ENCODE measurements at places on chromosomes 1 and 21.

- DNase-seq = no peak
Measured at GRCh38 chr1:166716620-166717019, 122.7 kb upstream of the POGK start.

- DNase-seq = no peak
Measured at GRCh38 chr1:230211436-230212145, 144.6 kb downstream of the GALNT2 start.

GRCh38 chr1:33332881-33333280 lies 12.0 kb upstream of the A3GALT2 start:
- no peak for DNase-seq

DNA sequence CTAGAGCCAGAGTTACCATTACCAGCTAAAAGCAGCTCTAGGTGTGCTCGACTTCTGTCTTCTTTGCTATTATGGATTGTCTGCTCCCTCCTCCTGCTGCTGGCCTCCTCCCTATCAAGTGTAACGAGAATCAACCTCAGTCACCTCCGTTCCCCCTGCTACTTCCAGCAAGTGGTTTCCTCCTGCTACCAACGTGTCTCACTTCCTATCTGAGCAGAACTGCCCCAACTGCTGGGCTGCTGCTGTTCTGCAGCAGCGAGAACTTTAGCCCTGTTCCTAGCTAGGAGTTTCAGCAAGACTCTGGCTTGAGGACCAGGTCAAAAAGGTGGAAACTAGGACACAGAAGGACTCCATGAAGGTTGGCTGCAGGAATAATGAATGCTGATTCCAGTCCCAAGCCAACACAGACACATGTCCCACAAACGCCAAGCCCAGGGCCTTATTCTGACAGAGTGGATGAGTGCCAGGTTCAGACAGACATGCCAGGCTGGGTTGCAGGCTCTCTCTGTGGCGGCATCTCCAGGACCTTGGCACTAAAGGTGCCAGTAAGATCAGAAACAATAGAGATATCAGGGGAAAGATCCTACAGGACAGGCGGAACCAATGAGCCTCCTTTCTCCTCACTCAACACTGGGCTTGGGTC lies 46.9 kb downstream of the CD34 start:
- no peak for DNase-seq

DNA sequence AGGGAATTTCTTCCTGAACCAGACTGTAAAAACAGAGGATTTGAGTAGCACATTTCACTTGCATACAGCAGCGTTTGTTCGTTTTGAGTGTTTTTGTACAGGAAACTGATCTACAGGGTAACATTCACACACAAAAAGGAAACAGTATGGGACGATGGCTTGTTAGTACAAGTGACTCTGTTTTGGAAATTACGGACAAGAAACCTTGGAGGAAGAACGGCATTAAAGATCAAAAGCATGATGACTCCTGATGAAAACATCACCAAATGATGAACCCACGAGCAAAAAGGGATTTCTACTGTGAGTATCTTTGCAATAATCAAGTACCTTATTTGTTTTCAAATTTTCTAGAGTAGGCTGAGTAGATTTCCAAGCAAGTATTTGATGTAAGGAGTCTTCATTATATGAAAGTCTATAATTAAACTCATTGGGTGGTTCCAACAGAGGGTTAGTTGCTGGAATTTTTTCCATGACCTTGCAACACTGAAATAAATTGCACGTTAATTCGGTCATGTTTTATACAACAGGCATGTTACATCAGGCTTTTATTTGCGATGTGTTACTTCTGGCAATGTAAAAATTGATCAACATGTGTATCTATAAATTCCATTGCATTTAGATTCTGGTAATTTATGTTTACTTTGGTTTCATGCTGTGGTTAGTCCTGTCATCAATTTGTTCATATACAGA lies 76.7 kb upstream of the KCNK2 start:
- DNase-seq = no peak

DNA sequence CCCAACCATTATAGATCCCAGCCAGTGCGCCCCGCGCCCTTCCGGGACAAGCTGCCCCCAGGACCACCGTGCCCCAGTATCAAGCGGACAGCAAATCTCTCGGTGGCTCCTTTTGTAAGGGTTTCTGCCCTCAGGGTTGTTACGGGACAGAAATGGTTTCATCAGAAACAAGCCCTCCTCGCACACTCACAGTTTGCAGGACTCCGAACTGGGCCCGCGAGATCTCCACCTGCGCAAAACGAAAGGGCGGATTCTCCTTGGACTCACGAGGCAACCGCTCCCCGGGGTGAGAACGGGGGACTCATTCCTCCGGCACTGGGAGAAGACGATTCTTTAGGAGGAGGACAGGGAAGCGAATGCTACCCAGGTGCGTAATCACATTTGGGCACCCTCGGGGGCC lies 51.1 kb upstream of the H6PD start:
- DNase-seq = no peak

DNA sequence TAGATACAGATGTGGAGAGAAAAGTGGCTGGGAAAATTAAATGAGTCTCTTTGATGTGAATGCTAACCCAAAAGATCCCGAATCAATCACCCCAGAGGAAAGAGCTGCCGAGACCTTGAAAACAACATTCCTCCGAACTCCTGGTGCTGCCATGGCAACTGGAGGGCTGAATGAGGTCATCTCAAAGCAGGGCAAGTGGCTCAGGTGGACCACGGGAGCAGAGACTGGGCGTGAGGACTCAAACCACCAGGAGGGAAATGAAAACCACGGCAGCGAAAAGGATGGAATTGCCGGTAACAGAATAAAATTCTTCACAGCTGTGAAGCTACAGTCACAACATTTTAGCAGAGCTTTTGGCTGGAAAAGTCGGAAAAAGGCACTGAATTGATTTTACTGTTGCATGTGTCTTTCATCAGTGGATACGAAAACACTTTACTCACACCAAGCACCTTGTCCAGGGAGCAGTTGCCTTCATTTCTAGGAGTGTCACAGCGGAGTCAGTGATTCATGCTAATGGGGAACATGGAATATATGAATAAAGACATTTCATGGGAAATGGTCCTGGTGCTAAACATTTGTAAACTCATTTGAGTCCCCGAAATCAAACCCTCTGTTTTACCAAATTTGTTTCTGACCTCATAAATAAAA lies 23.2 kb upstream of the BECN2 start:
- peak; percentile 27 for DNase-seq

DNA sequence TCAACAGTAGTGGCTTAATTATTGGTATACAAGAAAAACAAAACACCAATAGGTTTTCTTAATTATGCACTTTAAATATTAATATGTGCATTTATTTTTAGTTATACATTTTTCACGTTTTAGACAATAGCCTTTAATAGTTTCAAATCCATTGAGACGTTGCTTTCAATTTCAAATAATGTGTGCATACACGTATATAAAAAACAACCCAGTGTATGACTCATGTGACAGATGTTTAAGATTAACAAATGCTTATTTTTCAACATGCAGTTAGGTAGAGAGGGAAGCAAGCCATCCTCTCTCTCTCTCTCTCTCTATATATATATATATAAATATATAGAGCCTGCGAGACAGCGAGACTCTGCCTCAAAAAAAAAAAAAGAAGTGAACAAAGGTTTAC lies 24.3 kb downstream of the EYA3 start:
- no peak for DNase-seq

DNA sequence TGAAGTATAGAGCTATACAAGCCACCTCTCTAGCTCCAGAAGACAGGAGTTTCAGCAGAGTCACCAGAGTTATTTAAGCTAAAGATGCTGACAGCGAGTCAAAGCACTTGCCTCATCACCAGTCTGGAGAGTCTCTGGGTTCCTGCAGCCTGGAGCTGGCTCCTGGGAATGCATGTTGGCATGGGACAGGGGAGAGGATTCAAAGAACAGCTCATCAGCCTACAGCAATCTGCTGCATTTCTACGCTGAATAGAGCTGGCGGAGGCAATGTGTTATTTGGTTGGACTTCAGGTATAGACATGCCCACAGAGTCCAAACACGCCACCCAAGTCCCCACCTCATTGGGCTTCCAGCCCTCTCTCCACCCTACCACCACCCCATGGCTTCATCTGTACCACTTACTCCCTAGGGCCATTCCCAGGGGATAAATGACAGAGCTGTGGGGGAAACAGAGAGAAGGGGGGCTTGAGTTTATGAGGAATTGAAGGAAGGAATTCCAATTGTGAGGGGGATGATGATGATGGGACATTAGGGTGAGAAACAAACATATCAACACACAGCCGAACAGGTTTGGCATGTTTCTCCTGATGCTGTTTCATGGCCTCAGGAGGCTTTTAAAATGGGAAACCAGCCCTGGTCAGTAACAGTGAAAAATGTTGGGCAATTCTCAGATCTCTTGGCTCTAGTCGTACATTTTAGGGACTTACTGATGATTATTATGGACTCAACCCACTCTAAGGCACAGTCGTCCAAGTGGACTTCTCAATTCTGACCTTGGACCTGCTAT lies 58.4 kb downstream of the PLEKHA6 start:
- DNase-seq = no peak

DNA sequence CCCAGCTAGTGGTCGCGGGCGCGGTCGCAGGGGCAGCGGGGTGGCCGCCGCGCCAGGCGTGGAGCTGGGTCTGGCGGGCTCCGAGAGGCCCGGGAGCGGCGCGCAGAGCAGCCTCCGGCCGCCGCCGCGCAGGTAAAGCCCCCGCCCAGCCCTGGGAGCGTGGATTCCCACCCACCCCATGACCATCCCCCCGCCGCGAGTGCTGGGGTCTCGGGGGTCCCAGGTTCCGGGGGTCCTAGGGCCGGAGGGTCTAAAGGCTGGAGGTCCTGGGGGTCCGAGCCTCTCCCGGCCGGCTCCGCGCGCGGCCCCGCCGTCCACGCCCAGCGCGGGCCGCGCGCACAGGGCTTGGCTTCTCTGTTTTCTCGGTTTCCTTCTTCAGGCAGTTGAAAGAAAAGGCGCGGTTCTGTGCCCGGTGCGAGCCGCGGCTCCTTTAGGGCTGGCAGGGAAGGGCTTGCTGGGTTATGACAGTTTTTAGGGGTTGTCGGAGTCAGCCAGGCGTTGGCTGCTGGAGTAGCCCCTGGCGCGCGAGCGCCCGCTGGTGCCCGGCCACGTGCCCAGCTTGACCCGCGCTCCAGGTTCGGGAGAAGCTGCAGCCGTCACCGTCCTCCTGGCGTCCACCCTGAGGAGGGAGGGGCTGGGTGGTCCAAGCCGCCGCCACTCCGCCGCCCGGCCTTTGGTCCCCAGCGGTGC lies 359 bp downstream of the LRRC3 start:
- DNase-seq = no peak

DNA sequence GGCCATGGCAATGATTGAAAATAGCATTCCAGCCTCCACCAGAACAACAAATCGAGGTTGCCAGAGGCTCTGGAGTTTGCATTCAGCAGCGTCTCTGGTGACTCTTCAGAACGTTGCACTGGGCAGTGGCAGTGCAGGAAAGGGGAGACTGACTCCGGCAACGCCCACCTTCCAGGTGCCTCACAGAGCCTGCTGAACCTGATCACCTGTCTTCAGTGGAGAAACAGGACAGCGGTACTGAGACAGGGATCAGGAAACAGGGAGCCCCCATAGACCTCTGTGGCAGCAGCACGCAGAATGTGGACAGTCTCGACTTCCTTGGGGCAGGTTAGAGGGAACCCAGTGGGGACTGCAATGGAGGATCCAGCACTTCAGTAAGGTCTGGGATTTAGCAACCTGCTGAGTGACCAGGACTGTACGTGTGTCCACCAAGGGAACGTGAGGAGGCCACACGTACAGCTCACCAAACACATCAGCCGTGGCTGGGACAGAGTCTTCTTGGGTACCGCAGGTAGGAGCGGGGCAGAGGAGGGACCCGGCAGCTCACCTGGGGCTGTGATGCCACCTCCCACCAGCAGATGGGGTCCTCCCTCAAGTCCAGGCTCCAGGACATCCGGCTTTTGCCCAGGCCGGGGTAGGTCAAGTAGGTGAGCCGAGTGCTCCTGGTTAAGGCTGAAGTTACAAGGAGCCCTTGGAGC lies 128.6 kb downstream of the PRDM2 start:
- peak; percentile 52 for DNase-seq

GRCh38 chr1:202561726-202562443 lies 148.4 kb downstream of the SYT2 start:
- no peak for DNase-seq

- DNase-seq = no peak
Measured at GRCh38 chr1:30633294-30633693, 90.1 kb downstream of the MATN1 start.

GRCh38 chr1:80531182-80531581 lies 1269.6 kb upstream of the ADGRL2 start:
- DNase-seq = no peak

Measured in mesothelial cell of epicardium (in vitro differentiated cells).